ENCODE measurements at places on chromosomes 5 and 9.

GRCh38 chr5:17113174-17113958, 104.1 kb upstream of the BASP1 start:
- DNase-seq, result no peak

- DNase-seq, result no peak
Observed at GRCh38 chr5:142484821-142485387, 160.1 kb upstream of the SPRY4 start.

DNA sequence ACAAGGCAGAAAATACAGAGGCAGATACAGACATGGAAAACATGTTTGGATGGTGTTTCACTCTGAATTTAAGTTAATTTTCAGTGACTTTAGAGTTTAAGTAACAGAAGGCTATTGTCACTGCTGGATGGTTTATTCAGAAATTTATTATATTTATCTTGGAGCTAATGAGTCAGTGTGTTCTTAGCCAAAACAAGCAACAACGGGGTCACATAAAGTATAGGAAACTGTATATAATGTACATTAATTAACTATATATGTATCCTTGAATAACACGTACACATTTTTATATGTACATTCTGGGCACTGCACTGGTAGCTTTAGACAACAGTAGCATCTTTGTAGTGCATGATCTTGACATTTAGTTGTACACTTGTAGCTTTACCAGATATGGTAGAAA, 30.7 kb downstream of the CYLC2 start:
- no peak for DNase-seq

GRCh38 chr9:6845880-6846279, 88.1 kb downstream of the KDM4C start:
- no peak for DNase-seq

DNA sequence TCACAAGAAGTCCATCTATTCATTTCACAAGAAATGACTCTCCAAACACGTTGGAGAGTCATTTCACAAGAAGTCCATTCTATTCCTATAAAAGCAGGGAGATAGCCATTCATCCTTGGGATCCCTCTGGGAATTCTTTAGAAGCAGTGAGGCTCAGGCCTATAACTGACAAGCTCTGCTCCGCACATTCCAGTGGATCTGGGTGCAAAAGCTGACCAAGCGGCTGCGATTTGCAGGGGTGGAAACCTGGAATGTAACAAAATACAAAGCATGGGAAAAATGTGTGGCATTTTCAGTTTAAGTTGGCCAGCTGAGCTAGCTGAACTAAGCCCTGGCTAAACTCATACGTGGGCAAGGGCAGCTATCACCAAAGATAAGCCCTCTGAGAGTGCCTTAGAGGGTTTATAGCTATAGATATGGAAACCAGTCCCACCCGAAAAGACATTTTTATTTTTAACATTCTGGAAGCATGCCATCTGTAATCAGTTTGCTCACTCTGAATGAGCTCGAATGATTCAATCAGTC, 8.7 kb downstream of the TAS2R1 start:
- DNase-seq, result no peak

DNA sequence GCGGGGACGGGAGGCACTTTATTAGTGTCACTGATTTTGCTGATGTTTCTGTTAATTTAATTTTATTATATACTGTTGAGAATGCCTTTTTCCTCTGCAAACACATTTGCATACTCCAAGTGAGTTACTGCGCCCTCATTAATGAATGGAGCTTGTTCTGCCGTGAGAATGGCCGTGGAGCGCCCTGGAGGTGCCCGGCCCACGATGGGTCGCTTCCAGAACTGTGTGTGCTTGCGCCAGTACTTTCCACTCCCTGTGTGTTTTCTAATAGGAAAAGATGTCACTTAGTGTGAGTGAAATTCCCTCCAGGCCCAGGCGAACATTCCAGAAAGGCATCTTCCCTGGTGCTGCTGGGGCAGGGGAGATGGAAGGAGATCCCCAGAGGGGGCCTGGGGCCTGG, 30.1 kb downstream of the NDUFS6 start:
- no peak for DNase-seq

DNA sequence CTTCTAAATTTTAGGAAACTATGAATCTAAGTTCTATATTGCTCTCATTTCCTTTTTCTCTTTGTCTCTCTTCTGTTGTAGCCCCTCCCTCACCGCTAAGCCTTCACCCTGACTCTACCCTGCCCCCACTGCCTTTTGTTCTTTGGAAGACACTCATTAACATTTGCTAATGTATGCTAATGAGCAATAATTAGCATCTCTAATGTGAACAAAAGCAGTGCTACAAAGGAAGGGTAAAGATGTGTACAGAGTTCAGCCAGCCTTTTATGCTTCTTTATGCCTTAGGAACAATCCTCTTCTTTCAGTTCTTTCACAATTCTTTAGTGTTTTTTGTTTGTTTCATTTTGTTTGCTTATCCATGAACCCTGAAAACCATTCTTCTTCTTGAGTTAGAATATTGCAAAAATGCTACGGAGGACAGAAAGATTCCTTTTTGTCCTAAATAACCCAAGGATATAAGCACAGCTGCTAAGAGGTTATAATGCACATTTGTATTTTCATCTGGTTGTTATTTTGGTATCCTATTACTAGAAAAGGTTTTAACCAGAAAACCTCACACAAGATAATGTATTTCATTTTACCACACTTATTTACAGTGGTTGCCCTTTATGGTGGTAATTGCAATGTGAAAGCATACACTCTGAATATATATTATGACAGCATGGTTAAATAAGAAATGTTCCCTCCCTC, 159.3 kb downstream of the TMC1 start:
- DNase-seq, result no peak

GRCh38 chr5:57770039-57770438, 287.4 kb upstream of the ACTBL2 start:
- no peak for DNase-seq

GRCh38 chr9:125613141-125613540, 93.9 kb downstream of the MAPKAP1 start:
- DNase-seq, result no peak

DNA sequence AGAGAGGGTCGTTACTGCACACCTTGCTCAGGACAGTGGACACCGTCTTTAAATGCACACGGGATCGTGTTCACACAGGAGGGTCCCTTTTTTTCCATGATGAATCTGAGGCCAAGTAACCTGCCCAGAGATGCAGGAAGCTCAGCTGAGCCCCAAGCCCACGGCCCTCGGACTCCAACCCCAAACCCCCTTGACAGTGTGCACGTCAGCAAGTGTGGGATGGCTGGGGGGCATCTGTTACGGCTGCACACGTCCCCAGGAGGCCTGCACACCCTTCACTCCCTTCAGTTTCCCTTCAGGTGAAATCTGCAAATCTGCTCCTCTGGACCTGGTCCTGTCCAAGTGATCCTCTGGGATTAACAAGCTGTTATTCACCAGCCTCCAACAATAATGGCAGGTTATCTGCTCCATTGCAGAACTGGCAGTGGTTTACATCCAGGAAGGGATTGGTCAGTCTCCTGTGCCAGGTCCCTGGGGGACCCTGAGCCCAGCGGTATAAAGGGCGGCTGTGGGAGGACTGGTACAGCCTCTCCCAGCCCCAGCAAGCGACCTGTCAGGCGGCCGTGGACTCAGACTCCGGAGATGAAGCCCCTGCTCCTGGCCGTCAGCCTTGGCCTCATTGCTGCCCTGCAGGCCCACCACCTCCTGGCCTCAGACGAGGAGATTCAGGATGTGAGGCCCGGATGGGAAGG, at the start of gene LCN1:
Gene LCN1, plus strand, starts transcription at position 525 of the 692 bp plus-strand sequence. Its CDS starts 58 bp downstream, at position 583.
- DNase-seq, result no peak

- no peak for DNase-seq
Observed at GRCh38 chr5:160390787-160391696, 8.8 kb downstream of the FAM200C start.

DNA sequence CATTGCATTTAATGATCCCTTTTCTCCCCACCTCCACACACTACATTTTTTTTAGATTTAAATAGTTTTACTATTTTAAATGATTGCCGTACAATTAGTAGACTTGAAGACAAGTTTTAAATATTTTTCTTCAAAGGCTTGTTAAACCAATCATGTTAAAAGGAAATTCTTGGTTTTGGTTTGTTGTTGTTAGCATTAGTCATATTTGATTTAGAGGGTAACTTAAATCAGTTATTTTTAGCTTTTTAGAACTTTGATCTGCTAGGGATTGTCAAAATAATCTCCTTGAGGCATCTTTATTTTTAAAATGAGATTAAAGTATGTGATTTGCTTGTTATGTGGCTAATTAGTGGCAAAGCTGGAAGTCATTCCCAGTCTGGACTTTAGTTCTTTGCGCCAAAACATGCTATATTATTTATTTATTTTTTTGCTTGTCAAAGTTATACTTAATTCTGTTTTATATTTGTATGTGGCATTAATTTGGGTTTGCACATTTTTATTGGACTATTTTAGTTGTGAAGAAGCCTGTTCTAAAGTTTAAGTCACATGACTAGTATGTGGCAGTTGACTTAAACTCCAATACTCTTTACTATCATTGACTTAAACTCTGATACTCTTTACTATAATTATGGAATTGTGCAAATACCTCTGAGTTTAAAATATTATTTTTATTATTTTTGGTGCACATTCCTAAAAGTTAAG, 14.7 kb downstream of the ITGA1 start:
- no peak for DNase-seq

GRCh38 chr9:132141344-132141947, 20.4 kb upstream of the NTNG2 start:
- no peak for DNase-seq

GRCh38 chr5:93221-93980, 1.4 kb downstream of the PLEKHG4B start:
- no peak for DNase-seq

- no peak for DNase-seq
Observed at GRCh38 chr5:125115195-125115525, 368.7 kb upstream of the ZNF608 start.

GRCh38 chr5:148684528-148684927, 30.2 kb upstream of the HTR4 start:
- no peak for DNase-seq

DNA sequence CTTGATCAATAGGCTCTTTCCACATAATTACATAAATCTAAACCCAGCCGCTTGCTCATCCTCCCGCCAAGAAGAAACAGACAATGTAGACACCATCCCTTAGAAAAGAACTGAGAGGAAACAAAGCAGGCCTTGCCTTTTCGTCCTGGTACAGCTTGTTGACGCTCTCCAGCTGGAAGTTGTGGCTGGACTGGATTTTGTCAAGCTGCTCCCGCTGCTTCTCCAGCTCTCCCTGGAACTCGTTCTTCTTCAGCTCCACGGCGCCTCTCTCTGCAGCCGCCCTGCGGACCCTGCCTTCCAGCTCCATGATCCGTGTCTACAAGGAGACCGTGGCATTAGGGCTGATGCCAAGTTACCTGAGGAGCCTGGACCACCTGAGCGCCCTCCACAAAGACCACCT, 22.1 kb downstream of the GOLM1 start:
- no peak for DNase-seq

- no peak for DNase-seq
Observed at GRCh38 chr5:81898403-81898802, 73.4 kb upstream of the ATG10 start.

GRCh38 chr5:23963449-23963848, 456.0 kb downstream of the PRDM9 start:
- no peak for DNase-seq

DNA sequence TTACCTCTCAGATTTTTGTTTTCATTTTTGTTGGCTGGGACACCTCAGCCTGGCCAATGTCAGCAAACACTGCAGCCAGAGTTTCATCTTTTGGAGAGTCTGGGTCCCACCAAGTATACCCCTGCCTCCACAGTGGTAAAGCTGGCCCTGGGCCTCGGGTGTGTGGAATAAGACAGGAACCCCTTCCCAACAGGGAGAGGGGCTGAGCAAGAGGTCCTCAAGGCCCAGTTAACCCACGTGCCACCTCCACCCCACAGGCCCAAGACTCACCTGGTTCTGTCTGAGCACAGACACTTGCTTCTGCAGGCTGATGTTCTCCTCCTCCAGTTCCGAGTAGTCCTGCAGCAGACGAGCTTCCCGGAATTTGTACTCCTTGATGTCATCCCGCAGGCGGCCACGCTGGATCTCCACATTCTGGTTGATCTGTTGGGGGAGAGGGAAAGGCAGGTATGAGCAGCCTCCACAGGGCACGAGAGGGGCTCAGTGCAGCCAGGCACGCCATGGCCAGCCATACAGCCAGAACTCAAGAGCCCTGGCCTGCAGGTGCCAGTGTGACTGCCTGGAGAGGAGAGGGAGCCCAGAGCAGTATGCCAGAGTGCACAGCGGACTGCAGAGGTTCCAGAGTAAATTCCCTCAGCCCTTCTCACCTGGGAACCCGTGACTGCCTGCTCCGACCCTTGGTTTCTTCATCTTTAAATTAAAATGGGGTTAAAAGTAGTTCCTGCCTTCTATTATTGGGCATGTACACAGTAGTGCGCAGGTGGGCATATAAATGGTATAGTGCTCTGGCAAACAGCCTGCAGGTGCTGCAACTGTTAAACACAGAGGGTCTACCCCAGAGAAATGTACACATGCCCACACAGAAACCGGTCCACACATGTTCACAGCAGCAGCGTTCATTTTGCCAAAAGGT, 42.0 kb downstream of the BICD2 start:
- DNase-seq, result no peak

DNA sequence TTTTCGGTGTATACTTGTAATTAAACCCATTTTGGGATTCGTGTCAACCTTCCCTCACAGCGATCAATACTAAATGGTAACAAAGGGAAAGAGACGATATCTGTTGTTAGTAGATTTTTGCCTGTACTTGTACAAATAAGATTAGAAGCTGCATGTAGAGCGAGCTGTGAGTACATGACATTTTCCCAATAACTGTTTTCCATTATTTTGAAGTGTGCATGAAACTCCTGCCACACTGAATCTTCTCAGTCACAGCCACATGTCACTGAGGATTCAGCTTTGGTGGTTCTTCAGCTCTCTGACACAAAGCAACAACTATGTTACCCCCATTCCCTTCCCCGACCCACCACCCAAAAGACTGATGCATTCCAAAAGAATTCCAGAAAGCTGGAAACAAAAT, 685.6 kb downstream of the EFNA5 start:
- no peak for DNase-seq

GRCh38 chr9:71821405-71821804, 53.1 kb upstream of the CEMIP2 start:
- no peak for DNase-seq

GRCh38 chr9:100492952-100493351, 20.0 kb downstream of the TMEFF1 start:
- DNase-seq, result no peak

DNA sequence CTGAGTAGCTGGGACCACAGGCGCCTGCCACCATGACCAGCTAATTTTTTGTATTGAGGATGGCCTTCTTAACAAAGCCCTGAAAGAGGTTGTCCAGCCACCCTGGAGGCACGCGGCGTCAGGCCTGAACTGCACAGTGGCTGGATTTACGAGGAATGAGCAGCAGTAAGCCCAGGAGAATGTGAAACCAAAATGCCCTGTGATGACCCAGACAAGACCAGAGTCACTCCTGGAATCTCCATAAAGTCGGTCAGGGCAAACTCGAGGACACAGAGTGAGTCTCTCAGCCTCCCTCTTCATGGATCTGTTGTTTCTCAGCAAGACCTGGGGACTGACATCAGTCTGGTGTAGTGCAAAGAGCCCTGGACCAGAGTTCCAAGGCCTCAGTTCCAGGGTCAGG, 53.2 kb upstream of the C5orf58 start:
- DNase-seq, result no peak

GRCh38 chr5:171316258-171317121, 7.4 kb downstream of the TLX3 start:
- DNase-seq, result no peak
